Tibial artery (tissue), 4 donors: ENCODE measurements at places on chromosomes 4 and X.
A peak's percentile ranks its signal among the peaks of the same experiment; 100 is the strongest.

DNA sequence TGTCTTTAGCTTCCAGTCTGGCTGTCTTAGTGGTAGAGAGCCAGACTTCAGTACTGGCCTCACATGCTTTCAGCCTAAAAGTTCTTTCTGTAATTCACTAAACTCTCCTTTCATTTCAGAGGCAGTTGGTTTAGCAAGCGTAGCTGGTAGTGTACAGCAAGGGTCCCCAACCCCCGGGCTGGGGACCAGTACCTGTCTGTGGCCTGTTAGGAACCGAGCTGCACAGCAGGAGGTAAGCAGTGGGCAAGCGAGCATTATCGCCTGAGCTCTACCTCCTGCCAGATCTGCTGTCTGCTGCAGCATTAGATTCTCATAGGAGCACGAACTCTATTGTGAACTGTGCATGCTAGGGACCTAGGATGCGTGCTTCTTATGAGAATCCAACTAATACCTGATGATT lies 72.0 kb downstream of the QRFPR start:
- no peak for DNase-seq

GRCh38 chrX:56728752-56729151 lies 291 bp upstream of the NBDY start:
- no peak for DNase-seq

DNA sequence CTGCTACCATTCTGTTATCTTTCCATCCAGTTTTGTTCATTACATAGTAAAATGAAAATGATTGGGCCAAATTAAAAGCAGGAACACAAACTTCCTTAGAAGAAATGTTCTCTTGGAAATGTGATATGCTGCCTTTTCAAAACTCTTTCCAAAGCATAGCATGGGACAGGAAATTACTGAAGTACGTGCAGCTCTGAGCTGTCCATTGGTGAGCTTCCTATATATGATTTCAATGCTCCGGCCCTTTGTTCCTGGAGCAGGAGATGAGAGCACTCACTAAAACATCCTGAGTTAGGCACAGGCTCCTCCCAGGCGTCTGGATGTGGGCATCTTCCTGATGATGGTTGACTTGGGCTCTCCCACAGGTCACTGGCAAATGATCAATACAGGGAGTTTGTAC lies 33.0 kb upstream of the ANXA3 start:
- DNase-seq, result no peak

DNA sequence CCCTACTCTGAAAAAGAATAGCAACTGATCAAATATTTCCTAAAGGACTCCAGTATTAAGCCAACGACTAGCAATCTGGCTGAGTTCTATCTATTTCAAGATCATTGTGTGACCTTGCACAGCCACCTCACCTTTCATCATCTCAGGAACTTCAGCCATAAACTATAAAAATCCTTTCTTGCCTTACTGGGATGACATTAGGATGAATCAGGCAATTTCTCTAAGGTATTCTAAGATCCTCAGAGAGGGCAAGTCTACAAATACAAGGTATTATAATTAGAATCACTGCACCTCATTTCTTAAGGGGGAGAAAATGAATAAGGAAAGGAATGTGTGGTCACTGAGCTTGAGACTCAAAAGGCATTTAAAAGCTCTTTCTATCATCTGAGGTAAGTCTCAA lies 152.6 kb downstream of the GRIA3 start:
- DNase-seq, result no peak

DNA sequence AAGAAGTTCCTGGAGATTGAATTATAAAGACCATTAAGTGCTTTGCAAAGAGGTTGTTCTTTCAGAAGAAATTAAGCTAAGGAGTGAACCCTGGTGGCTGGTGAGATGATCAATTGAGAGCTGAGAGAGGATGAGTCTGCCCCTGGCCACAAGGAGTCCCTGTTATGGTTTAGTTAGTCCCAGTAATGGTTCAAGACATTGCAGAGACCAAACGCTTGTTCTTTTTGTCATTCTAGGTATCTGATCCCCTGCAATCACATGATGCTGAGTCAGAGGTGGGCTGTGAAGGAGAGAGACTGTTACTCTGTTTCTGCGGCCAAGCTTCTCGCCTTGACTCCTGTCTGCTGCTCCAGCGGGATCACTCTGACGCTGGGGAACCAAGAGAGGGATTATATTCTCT lies 114.5 kb downstream of the GATB start:
- DNase-seq, result no peak

GRCh38 chrX:72094894-72095293 lies 36.8 kb downstream of the RTL5 start:
- no peak for DNase-seq

DNA sequence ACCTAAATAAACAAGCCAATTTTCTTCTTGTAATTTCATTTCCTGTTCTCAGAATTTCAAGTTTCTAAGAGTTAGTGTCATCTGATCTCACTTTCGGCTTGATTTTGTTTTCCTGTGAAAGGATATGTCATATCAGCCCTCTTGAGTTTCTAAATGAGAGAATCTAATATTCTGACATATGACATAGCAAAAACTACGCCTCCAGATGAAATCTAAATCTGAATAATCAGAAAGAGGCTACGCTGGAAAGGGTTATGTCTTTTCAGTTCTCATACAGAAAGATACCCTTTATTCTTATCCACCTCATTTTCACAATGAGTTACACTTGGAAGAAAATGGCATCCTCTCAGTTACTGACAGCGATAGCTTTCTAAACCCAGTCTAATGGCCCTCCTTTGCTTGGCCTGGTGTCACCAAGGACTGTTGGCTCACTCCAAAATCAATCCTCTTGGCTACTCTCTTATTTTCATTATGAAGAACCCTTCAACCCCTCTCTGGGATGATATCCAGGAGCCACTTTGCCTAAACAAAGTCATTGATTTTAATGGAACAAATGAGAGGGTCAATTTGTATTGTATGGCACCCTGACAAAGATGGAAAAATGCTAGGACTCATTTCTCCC lies 65.6 kb downstream of the ASB9 start:
- DNase-seq, result no peak

DNA sequence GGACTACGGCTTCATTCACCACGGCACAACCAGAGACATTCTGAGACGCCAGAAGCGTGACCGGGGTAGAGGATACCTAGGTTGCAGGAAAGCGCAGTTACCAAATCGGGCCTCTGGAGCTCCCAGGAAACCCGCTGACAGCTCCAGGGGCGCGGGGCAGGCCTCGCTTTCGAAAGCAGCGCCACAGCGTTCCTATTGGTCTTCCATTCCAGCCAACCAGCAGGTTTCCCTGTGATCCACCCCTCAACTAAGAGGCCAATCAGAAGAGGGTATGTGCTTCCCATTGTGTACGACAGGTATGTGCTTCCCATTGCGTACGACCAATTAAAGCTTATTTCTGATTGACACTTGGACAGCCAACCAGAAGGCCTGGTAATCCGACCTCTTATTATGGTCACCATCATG lies 14.9 kb downstream of the SNX12 start:
- DNase-seq, result no peak

DNA sequence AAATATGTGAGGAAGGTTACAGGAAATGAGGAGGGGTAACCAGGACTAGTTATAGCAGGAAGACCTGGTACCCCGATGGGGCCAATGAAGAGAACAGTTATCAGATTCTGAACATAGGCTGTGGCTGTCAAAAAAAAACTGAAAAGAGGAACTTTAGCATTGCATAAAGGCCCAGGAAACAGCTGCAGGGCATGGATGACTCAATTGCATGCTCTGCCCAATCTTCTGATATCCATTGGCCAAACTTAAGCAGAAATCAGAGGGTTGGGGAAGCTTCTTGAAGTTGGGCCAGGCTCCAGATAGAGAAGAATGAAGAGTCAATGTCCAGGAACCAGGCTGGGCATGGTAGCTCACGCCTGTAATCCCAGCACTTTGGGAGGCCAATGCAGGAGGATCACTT lies 1222.4 kb upstream of the PRKX start:
- DNase-seq, result no peak

- no peak for DNase-seq
Measured at GRCh38 chr4:158529505-158529904, 7.8 kb downstream of the RXFP1 start.

GRCh38 chr4:101393256-101393655 lies 45.9 kb upstream of the PPP3CA start:
- DNase-seq, result no peak

GRCh38 chr4:6391852-6392188 lies 80.6 kb downstream of the PPP2R2C start:
- no peak for DNase-seq

- DNase-seq, result no peak
Measured at GRCh38 chr4:75655562-75655961, 17.6 kb downstream of the G3BP2 start.

DNA sequence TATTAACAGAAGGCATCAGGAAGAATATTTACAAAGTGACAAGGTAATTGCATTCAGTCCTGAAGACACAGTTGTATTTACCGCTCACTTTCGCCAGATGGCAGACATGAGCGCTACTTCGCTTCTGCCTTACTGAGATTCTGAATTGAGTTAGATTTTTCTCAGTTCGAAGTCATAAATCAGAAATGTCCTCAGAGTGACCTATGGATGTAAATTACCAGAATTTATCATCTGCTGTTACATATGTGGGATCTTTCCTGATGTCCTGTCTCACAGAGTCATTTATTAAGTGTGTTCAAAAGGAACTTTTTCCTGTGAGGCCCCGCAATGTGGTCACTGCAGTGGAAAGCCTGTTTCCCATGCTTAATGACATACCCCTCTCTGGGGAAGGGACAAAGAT lies 97.3 kb upstream of the DCLK2 start:
- DNase-seq, result peak; percentile 67

- DNase-seq, result no peak
Measured at GRCh38 chrX:44011506-44011905, 38.3 kb upstream of the NDP start.

DNA sequence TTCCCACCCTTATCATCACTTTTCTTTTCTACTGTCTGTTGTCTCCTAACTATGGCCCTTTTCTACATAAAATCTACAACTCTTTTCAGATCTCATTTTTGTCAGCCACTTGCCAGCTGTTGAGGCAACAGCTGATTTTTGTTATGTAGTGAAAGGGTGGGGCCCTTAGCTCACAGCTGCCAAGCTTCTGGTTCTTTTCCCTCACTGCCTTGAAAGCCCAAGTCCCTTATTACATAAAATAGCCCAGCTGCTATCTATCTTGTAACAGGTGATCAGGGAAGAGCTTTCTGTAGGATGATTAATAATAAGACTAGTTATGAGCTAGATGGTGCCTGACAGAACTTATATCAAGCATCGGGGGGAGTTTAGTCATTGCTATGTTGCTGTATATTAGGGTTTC lies 45.9 kb downstream of the ADGRL3 start:
- no peak for DNase-seq

GRCh38 chrX:16267431-16267830 lies 100.2 kb downstream of the MAGEB17 start:
- no peak for DNase-seq

DNA sequence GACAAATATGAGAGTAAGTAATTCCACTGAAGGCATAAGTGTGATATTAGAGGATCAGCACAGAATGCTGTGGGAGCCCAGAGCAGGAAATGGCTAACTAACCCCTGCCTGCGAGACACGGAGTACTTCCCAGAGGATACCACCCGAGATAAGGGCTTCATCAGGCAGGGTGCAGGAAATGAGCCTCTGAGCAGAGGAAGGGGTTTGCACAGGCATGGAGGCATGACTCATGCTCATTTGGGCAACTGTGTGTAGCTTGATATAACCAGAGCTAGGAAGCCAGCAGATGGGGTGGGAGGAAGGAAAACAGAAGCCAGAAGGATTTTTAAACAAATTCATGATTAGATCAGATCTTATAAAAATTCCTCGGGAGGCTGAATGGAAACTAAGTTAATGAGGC lies 70.0 kb upstream of the TSPAN5 start:
- no peak for DNase-seq

DNA sequence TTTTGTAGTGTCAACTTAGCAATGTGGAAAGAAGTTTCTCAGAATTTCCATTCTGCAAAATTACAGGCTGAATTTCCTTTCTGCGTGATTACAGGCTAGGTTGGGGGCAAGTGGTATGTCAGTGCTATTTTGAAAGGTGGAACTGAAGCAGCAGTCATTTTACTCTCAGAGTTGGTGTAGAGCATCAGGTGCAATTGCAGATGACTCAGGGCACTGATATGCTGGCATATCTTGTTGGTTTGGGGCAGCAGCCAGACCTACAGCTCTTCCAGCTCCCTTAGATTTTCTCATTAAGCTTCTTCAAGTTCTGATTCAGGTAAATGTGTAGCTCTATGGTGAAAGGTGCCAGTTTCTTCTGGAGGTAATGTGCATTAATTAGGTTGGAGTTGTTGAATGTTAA lies 930.7 kb upstream of the PCDH10 start:
- no peak for DNase-seq

GRCh38 chr4:52863324-52863723 lies 1.2 kb downstream of the RASL11B start:
- no peak for DNase-seq

- DNase-seq, result no peak
Measured at GRCh38 chr4:45410701-45411210, 684.4 kb upstream of the GNPDA2 start.

DNA sequence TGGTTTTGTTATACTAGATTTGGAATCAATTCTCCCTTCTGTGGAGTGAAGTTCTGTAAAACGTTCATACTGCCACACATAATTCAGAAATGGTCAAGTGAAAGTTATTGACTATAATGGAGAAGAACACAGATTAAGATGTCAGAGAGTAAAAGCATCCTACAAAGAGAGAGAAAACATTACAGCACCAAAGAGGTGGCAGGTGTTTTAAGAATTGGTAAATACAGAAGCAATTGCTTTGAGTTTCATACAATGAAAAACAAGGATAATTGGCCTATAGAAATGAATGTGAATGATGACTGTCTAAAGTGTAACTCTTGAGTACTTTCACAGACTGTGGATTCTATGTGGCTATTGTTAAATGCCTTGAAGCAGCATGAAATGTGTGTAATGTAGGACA lies 435.6 kb upstream of the SMIM31 start:
- DNase-seq, result no peak

DNA sequence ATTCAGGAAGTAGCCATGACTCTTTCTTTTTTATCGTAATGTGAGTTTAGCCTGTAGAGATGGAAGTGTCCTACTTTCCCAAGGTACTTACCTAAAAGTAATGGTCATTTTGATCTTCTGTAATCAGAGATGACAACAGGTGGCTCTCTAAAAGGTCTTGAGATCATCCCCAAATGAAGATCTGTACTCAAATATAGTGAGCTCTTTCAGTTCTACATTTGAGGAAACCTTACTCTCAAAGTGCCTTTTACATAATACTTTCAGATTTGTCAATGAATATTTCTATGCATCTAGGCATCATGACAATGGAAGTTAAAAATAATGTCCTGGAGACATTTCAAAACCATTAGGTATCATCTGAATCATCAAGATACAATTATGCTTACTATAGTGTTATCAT lies 17.2 kb upstream of the MND1 start:
- DNase-seq, result no peak

DNA sequence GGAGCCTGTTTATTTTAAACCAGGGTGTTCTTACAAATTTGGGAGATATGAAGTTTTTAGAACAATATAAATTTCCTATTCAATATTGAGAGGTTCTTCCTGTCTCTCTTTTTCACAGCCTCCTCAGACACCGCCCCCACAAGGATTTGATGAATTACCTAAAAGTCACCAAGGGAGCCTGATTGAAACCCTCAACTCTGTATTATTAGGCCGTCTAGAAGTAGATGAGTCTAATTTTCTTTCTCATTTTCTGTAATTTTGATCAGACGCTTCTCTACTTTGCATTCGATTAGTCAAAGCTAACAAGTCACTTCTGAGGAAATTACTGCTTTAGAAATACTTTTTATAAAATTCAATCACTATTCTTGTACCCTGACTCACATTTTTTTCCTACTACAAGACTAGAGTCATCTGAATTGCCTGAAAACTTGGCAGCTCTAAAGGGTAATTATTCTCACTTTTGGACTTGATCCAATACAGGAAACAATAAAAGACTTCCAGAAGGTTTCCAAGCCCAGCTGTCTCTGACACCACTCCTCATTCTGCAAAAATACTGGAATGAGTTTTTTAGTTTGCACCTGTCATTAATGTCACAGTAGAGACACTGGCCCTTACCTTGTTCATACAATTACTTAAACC lies 111.2 kb downstream of the ELOVL6 start:
- DNase-seq, result no peak
